ENCODE measurements at places on chromosomes 3 and 15. TPM values are rescaled to one million over a fixed set of nuclear protein-coding genes. Genes with fewer than 3 reads are reported as not detected.
A peak's percentile ranks its signal among the peaks of the same experiment; 100 is the strongest.

B3GNT5 gene
- total RNA-seq, result 7.7 TPM

PIF1 gene
- total RNA-seq, result 249 TPM

TERC gene
- 48.5 TPM for total RNA-seq

DNA sequence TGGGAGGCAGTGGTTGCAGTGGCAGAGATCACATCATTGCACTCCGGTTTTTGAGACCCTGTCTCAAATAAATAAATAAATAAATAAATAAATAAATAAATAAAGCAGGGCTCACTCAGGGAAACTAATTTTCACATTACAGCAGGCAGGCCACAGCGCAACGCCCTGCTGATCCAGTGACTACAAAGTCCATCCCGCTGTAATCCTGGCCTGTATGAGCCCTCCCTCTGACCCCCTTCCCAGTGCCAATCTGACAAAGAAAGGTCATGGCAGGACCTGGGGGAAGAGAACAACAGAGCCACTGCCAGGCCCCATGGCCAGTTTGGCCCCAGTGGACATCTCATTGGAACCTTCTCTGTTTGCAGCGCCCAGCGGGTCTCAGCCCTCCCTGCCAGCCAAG lies 9.3 kb downstream of the SH3BP5 start:
- DNase-seq, result no peak

- DNase-seq, result no peak
These were observed 276.6 kb downstream of the ZNF621 start for GRCh38 chr3:40801284-40801741.

DNA sequence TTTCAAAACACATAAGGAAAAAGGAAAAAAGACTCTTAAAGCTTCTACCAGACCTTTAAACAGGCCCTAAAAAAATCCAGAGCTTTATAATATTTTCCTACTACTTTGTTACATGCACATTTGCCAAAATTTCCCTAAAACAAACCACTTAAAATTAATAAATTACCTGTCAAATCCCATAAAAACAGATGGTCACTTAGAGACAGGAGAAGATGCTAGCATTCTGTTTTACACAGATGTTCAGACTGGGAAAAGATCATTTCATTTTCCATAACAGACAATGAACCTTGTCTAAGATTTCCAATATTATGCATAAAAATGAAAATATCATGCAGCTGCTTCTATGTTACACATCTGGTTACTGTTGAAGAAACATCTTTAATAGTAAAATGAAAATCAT lies 66.6 kb downstream of the SUCLG2 start:
- no peak for DNase-seq

- DNase-seq, result no peak
These were observed 179.3 kb downstream of the ZPLD1 start for GRCh38 chr3:102614021-102614569.

DNA sequence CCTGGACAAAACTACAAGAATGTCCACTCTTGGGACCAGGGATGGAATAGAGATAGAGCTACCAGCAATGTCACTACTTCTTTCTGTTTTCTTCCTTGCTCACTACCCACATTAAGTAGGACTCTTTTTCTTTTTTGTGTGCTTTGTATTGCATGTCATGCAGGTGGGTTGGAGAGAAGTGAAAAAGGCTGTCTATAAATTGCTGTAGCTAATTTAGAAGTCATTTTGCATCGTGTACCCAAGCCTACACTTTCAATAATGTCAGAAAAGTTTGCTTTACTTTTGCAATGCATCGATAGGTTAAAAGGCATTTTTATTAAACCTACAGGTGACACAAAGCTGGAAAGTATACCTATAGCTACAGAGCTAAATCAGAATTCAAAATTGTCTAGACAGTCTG lies 58.9 kb downstream of the GTF2E1 start:
- DNase-seq, result no peak

DNA sequence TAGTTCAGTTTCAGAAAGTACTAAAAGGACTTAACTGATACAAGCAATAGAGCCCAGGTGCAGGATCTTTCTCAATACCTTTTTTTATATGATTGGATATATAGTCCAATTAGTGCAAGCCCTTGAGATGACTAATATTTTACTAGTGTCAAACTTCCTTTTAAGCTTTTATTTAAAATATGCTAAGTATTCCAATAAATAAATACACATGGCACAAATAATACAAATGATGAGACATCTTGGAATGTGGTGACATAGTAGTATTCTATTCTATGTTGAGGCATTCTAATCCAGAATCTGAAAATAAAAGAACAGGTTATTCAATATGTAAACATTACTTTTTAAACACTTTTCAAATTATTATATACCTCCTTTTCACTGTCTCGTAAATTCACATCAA lies 670.0 kb downstream of the SI start:
- DNase-seq, result no peak

DNA sequence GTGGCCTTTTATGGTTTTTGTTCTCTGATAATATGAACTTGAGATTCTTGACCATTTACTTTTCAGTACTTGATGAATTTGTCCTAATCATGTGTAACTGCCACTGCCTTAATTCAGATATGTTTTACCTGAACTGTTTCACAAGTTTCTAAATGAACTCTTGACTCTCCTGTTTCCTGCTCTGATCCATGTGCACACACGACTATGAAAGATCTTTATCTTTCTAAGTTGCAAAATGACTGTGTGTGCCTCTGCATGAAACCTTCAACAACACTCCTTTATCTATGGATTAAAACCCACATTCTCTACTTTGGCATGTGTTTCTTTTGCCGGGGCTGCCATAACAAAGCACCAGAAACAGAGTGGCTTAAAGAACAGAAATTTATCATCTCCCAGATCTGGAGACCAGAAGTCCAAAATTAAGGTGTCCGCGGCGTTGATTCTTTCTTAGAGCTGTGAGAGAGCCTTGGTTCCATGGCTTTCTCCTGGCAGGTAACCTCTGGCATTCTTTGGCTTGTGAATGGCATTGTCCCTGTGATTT lies 275.0 kb downstream of the ADAMTSL3 start:
- DNase-seq, result no peak

DNA sequence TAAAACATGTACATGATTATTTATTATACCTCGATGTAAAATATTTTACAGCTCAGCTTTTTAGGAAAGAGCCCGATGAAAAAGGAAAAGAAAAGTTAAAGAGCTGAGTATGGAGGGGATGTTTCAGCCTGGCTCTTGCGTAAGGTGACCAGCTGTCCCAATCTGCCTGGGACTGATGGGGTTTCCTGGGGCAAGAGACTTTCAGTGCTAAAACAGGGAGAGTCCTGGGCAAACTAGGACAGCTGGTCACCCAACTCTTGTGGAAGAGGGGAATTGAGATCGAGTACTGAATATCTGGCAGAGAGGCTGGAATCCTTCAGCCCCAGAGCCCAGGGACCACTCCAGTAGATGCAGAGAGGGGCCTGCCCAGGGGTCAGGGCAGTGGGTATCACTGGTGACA lies 21.0 kb downstream of the DUOX2 start:
- no peak for DNase-seq

DNA sequence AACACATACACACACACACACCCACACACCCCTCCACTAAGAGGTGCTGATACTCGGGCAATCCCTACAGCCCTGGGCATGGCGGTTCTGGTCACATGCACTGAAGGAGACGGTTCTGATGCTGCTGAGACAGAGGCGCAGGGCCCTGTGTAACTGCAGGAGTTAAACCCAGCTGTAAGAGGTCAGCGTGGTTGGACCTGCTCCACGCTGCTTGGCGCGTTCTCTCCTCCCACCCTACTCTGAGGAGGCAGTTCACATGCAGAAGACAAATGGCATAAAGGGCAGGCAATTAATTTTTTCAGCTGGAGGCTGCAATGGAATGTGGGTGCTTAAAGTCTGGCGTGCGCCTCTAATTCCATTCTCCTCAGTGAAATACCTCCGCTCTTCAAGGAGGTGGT lies 35.2 kb downstream of the GRK7 start:
- DNase-seq, result no peak

- DNase-seq, result no peak
These were observed 9.1 kb downstream of the RAB43 start for GRCh38 chr3:129112308-129113052.

DNA sequence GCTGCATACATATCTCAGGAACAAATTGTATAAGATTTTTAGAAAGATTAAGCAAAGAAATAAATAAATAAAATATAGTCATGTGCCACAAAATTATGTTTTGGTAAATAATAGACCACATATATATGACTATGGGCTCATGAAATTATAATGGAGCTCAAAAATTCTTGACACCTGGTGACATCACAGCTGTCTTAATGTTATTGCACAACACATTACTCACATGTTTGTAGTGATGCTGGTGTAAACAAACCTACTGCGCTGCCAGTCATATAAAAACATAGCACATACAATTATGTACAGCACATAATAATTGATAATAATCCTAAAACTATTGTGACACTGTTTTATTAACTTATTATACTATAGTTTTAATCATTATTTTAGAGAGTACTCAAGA lies 1159.1 kb downstream of the SI start:
- DNase-seq, result no peak

- DNase-seq, result no peak
These were observed 281.6 kb downstream of the PLCL2 start for GRCh38 chr3:17166369-17166768.

GRCh38 chr3:84536916-84537315 lies 421.9 kb upstream of the CADM2 start:
- DNase-seq, result no peak

- peak; percentile 77 for DNase-seq
These were observed 748.5 kb downstream of the ROBO1 start for GRCh38 chr3:79019137-79019923.
